Adrenal gland (tissue), 19 donors: ENCODE measurements at places on chromosomes 13 and 19. TPM values are rescaled to one million over a fixed set of nuclear protein-coding genes. Genes with fewer than 3 reads are reported as not detected.

DNA sequence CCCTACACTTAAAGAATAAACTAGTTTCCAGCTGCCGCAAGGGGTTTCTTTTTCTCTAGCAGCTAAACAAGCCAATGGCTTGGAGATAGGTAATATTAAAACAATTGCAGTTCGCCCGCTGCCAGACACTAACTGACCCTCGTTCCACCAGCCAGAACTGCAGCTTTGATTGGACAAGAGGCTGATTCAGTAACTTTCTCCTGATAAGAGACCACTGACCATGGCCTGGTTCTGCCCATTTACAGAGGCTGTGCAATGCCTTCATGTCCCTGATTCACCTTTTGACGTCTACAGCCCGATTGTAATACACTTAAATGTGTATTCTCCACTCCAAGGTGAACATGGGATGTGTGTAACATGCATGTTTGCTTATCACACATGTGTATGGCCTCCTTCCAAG lies 12.8 kb upstream of the C19orf12 start:
- no peak overlapping the region for H3K27ac ChIP-seq
- H3K36me3 ChIP-seq = no peaks in the 10 kb centered on the region
- H3K4me3 ChIP-seq = no peak overlapping the region
- no peaks in the 10 kb centered on the region for H3K27me3 ChIP-seq

Gene PROSER1
- 16.3 TPM for total RNA-seq

Gene PROZ
- not detected for total RNA-seq

Gene WDR62
- total RNA-seq = 0.76 TPM

- no peaks in the 10 kb centered on the region for H3K36me3 ChIP-seq
- no peak overlapping the region for H3K4me3 ChIP-seq
- no peak overlapping the region for H3K27ac ChIP-seq
- H3K27me3 ChIP-seq = no peaks in the 10 kb centered on the region
Observed at GRCh38 chr13:50921706-50922105, 12.1 kb downstream of the RNASEH2B start.

GRCh38 chr19:57227502-57227901 lies 3.3 kb upstream of the AURKC start:
- no peak for DNase-seq
- no peaks in the 10 kb centered on the region for H3K36me3 ChIP-seq
- no peak overlapping the region for H3K4me3 ChIP-seq
- no peaks in the 10 kb centered on the region for H3K27me3 ChIP-seq
- H3K27ac ChIP-seq = no peak overlapping the region

GRCh38 chr19:45780146-45780447 lies 2.2 kb downstream of the DMPK start:
- no peaks in the 10 kb centered on the region for H3K27me3 ChIP-seq
- H3K27ac ChIP-seq = peak overlapping the region; percentile 35
- H3K4me1 ChIP-seq = peaks cover 35% of the 10 kb centered on the region
- H3K36me3 ChIP-seq = peaks cover 23% of the 10 kb centered on the region
- H3K4me3 ChIP-seq = peak overlapping the region; percentile 1
- no peak for DNase-seq

Gene CCNA1
- total RNA-seq = 0.12 TPM

DNA sequence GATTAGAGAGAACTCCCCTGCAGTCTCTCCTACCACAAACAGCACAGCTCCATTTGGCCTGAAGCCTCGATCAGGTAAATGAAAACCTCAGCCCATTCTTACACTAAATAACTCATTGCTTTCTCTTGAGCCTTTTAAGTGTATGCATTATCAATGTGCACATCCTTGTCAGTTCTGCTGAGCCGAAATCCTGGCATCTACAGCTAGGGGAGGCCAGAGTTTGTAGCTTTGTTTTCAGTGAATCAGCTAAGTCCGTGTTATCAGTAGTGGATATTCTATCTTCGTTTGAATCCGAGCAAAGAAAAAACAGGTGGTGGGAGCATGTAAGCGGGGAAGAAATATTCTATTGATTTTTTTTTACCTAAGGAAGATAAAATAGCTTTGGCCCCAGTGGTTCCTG lies 84.4 kb downstream of the ESD start:
- no peak for DNase-seq
- H3K4me3 ChIP-seq = no peak overlapping the region
- H3K36me3 ChIP-seq = no peaks in the 10 kb centered on the region
- H3K27ac ChIP-seq = no peak overlapping the region

DNA sequence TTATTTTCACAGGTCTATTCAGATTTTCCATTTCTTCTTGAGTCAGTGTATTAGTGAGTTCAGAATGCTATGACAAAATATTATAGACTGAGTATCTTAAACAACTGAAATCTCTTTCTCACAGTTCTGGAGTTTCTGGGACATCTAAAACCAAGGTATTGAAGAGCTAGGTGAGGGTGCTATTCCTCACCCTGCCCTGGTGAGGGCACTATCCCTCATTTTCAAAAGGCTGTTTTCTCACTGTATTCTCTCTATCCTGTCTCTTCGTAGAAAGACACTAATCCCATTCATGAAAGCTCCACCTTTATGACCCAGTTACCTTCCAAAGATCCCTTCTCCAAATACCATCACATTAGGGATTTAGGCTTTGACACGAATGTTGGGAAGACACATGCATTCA lies 1617.1 kb downstream of the PCDH9 start:
- no peaks in the 10 kb centered on the region for H3K4me1 ChIP-seq
- H3K36me3 ChIP-seq = no peaks in the 10 kb centered on the region
- no peak overlapping the region for H3K4me3 ChIP-seq
- DNase-seq = no peak
- no peak overlapping the region for H3K27ac ChIP-seq
- no peaks in the 10 kb centered on the region for H3K27me3 ChIP-seq

DNA sequence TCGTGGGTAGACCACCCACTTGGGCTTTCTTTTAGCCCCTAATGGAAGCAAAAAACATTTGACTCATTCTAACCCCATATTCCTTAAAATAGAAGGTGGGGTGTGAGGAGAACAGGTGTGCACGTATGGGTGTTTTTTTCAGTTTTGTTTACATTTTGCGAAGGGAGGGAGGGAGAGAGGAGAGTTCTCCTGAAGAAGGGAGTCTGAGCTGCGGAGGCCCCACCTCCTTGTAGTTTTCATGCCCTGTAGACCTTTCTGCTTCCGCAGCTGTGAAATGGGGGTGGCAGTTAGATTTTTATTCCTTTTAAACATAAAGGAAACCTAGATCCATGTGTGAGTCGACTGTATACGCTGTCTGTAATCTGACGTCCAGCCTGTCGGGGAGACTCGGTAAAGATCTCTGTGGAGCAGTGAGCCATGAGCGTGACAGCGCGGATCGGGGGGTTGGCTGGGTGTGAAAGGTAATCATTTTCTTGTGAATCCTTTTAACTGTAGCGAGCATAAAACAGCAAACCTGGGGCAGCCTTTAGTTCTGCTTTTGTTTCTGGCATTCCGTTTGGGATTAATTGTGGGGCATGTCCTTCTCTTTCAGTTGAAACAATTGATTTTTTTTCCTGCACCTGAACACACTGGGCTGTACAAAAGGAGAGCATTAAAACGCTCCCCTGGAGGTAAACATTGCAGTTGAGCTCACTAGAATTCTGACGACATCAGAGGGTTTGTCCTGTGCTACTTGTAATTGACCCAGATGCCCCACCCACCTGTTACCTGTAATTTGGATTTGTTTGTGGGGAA lies 2.3 kb downstream of the UPF1 start:
- H3K27me3 ChIP-seq = no peaks in the 10 kb centered on the region
- H3K4me3 ChIP-seq = peak overlapping the region; percentile 95
- peak overlapping the region; percentile 89 for H3K27ac ChIP-seq

DNA sequence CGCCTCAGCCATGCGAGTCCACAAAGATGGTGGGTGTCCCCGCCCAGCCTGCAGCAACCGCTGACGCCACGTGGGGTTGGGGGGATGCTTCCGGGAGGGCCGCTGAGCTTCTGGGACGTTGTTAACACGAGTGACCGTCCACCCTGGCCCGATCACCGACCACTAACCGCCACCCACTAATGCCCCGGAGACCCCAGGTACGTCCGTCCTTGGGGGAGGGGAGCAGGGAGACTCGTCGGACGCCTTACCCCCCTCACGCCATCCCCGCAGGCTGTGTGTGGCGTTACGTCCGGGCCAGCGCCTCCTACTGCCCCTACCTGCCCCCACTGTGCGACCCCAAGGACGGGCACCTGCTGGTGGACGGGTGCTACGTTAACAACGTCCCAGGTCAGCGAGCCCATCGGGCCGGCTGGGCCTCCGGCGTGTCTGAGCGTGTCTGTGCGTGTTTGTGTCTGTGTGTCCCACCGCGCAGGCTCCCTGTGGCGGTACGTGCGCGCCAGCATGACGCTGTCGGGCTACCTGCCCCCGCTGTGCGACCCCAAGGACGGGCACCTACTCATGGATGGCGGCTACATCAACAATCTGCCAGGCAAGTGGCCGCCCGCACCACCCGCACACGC lies 21.3 kb downstream of the PNPLA6 start:
- no peak for DNase-seq
- no peaks in the 10 kb centered on the region for H3K4me1 ChIP-seq
- H3K36me3 ChIP-seq = no peaks in the 10 kb centered on the region
- H3K27ac ChIP-seq = no peak overlapping the region
- H3K27me3 ChIP-seq = no peaks in the 10 kb centered on the region

GRCh38 chr13:51978796-51979556 lies 32.3 kb downstream of the ATP7B start:
- no peak overlapping the region for H3K4me3 ChIP-seq
- H3K4me1 ChIP-seq = no peaks in the 10 kb centered on the region
- H3K27me3 ChIP-seq = no peaks in the 10 kb centered on the region
- H3K27ac ChIP-seq = no peak overlapping the region
- no peak for DNase-seq
- H3K36me3 ChIP-seq = no peaks in the 10 kb centered on the region

DNA sequence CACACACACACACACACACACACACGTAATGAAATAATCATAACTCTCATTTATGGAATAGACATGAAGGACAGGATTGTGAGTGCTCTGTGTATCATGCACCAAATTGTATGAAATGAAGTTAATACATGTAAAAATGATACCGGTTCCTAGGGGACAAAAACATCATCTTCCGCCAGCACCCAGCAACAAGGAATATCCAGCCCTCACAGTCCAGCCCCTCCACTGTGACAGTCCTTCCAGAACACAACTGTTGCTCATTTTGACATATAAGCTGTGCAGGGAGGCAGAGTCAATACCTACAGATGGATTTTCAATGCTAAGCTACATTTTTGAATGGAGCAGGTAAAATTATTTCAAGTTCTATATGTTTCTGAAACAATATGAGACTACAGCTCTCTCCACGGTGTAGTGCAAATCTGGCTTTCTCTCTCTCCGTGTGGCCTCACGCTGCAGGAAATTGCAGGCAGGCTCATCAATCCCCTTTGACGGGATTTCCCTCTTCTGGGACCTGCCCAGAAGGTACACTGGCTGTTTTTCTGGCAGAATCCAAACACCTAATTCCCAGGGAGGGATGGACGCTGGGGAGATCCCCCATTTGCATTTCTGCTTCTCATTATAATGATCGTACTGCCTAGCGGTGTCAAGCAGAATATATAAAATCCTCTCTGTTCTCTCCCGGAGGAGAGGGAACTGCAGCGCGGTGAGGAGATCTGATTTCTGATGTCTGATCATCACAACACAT lies 494.0 kb downstream of the LIG4 start:
- H3K4me1 ChIP-seq = no peaks in the 10 kb centered on the region
- H3K36me3 ChIP-seq = no peaks in the 10 kb centered on the region
- no peaks in the 10 kb centered on the region for H3K27me3 ChIP-seq
- H3K4me3 ChIP-seq = no peak overlapping the region
- no peak overlapping the region for H3K27ac ChIP-seq

DNA sequence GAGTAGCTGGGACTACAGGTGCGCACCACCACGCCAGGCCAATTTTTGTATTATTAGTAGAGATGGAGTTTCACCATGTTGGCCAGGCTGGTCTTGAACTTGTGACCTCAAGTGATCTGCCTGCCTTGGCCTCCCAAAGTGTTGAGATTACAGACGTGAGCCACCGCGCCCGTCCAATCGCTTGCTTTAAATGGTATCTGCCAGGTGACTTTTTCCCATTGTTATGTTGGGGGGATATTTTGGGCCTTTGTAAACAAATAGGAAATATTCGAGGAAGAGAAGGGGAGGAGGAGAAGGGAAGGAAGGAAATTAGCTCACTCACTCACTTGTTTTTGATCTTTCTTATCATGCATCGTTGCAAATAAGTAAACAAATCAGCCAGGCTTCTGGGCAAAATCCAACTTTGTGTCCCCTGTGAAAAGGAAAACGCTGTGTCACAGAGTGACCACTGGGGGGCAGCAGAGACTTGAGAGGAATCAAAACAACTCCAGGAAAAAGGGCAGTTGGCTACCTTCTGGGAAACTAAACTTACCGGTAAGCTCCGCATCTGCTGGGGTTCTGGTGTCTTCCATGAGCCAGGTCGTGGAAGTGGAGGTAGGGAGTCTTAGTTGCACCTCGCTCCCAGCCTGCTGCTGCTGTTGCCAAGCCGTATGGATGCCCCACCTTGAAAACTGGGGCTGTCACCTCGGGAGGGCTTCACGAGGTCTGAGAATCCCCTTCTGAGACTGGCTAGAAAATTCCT lies 9.3 kb upstream of the RANBP3 start:
- no peak overlapping the region for H3K27ac ChIP-seq
- H3K4me3 ChIP-seq = peak overlapping the region; percentile 53
- DNase-seq = peak; percentile 80

Gene ZNF440
- 14.5 TPM for total RNA-seq

GRCh38 chr19:55549500-55550320 lies 4.4 kb upstream of the SBK3 start:
- no peaks in the 10 kb centered on the region for H3K4me1 ChIP-seq
- DNase-seq = no peak
- no peak overlapping the region for H3K4me3 ChIP-seq
- no peak overlapping the region for H3K27ac ChIP-seq
- no peaks in the 10 kb centered on the region for H3K36me3 ChIP-seq

DNA sequence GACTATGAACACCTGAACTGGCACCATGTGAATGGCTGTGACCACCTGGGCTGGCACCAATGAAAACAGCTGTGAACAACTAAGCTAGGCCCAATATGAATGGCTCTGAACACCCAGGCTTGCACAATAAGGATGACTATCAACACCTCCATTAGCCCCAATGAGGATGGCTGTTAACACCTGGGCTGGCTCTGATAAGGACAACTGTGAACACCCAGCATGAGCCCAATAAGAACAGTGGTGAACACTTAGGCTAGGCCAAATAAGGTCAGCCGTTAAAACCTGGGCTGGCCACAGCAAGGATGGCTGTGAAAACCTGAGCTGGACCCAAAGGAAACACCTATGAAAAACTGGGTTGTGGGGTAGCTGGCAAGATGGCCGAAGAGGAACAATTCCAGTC lies 1163.1 kb downstream of the UQCRFS1 start:
- no peaks in the 10 kb centered on the region for H3K36me3 ChIP-seq
- no peaks in the 10 kb centered on the region for H3K4me1 ChIP-seq
- no peak overlapping the region for H3K4me3 ChIP-seq
- H3K27me3 ChIP-seq = no peaks in the 10 kb centered on the region

DNA sequence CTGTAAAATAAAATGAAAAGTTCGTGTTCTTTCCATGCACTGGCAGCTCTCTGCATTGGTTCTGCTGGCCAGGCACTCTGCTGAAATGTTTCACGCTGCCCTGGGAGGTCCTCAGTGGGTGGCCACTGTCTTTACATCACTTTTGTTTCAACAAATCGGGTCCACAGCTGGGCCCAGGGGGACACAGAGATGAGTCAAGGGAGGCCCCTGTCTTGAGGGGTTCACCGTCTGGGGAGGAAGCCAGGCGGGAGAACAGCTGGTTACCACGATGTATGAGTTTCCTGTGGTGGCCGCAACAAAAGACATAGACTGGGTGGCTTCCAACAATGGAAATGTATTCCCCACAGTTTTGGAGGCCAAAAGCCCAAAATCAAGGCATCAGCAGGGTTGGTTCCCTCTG lies 5.1 kb upstream of the KLF2 start:
- H3K36me3 ChIP-seq = no peaks in the 10 kb centered on the region
- DNase-seq = peak; percentile 24
- H3K27ac ChIP-seq = no peak overlapping the region
- no peak overlapping the region for H3K4me3 ChIP-seq
- H3K27me3 ChIP-seq = no peaks in the 10 kb centered on the region
- H3K4me1 ChIP-seq = peaks cover 28% of the 10 kb centered on the region

Gene PSG3
- total RNA-seq = not detected
